ENCODE measurements at places on chromosomes 6 and 20.
A peak's percentile ranks its signal among the peaks of the same experiment; 100 is the strongest.

DNA sequence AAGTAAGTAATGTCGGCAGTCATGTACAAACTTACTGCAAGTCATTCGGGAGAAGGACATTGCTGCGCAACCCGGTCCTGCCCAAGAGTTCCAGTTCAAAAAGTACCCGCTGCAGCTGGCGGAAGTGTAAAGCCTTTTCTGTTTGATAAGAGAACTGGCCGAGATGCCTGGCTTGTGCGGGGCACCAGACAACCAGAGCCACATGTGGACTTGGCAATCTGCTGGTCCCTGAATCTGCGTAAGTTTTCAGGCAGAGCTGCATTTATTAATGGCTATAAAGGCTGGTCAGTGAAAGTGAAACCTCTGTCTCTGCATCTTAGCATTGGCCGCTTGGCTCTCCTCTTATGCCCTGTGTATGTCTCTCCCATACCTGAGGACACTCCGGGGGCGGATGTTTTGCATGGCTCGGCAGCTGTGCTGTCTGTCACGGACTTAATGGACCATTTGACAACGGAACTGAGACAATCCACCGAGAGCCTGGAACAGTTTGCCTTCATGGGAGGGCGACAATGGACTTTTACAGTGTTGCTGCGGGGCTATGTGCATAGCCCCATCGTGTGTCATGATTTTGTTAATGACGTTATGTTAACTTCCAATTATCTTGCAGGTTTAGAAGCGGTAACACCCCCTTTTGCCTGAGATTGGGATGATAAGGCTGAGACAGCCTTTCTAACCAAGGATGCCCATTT lies 19.8 kb upstream of the RGS17 start:
- DNase-seq = no peak

- no peak for DNase-seq
Observed at GRCh38 chr6:126066053-126067048, 80.0 kb downstream of the TRMT11 start.

GRCh38 chr20:17525650-17526049 lies 5.5 kb downstream of the BFSP1 start:
- no peak for DNase-seq

DNA sequence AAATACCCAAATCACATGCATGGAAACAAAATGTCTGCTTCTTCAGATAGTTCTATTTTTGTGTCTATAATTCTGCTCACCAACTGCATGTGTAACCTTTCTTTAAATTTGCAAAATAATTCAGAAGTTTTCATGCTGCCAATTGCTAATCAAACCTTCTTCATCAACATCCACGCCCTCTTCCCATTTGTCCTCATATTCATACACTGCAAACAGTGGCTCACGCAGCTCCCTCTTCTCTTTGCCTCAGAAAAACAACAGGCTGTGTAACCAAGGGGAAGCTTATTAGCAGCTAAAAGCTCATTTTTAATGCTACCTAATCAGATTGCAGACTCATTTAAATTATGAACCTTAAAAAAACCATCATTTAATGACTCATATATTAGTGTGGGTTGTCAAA lies 555.0 kb upstream of the EPHA7 start:
- no peak for DNase-seq

- DNase-seq = no peak
Observed at GRCh38 chr6:152775428-152775827, 24.8 kb downstream of the VIP start.

DNA sequence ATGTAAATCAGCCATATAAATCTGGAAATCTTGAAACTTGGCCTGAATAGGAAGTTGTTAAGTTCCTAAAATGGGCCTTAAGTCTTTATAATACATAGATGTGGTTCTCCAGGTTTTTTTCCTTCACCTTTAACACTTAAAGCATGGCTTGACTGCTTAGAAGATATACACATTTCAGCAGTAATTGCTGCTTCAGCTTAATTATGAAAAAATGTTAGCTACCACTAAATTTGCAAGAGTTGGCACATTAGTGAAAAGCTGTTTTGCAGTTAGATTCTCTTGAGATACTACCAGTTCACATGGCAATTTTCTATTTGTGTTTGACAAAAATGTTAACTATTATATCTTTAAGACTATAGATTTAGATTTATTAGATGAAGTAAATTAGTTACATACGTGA lies 72.7 kb upstream of the MYO6 start:
- no peak for DNase-seq

DNA sequence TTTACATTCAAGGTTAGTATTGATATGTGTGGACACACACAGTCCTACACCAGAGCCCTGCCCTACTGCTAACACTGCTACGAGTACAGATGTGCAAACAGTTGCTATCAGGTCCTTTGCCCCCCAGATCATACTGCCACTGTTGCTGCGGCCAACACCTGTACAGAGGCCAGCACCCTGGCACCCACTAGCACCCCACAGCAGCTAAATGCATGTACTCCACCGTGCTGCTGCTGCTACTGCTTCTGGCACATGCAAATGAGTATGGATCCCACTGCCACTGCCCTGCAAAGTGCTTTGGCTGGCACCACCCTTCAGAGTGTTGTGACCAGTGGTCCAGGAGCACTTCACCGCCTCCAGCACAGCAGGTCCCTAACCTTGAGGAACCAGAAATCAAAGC lies 621.9 kb downstream of the GRIK2 start:
- peak; percentile 45 for DNase-seq

DNA sequence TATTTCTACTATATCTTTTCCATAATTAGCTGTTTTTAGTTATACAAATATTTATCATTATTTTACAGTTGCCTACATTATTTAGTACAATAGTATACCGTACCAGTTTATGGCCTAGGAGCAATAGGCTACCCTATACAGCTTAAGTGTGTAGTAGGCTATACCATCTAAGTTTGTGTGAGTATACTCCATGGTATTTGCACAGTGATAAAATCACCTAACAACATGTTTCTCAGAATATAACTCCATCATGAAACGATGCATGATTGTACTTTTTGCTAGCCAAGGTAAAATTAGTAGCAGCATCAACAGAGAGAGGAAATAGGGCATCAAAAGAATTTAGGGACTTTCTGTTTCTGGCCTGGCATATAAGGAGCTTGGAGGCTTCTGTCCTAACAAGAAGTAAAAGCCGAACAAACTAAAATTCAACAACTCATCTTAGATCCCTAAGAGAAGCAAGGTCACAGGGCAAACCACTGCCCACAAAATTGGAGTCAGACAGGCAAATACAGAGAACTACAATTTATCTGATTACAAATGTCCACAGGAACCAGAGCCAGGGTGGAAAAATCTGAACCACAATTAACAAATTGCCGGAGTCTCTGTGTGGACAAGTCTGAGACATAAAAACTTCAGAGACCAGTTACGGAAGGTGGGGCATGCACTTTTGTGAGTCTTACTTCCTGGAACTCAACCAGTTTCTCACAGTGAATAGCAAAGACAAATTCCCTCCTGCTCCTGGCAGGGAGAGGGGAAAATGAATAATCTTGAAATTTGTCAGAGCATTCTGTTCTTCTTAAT lies 671.4 kb downstream of the RFPL4B start:
- DNase-seq = no peak

DNA sequence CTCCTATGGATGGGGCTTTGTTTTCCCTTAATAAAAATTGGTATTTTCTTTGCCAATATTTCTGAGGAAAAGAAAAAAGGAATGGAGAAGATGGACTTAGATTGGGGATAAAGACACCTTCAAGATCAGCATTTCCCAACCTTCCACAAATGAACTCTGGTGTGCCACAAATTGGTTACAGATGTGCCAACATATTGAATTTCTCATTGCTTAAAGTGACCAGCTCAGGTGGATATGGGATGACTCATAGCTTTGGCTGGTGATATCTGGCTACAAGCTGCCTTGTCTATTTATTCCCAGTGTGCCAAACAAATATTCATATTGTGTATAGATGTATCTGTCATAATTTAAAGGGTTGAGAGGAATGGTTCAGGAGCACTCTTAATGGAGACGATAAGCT lies 32.5 kb downstream of the THEMIS start:
- no peak for DNase-seq

GRCh38 chr6:4545893-4546292 lies 230.3 kb upstream of the CDYL start:
- DNase-seq = no peak

GRCh38 chr6:79686707-79687309 lies 55.7 kb downstream of the SH3BGRL2 start:
- DNase-seq = no peak

DNA sequence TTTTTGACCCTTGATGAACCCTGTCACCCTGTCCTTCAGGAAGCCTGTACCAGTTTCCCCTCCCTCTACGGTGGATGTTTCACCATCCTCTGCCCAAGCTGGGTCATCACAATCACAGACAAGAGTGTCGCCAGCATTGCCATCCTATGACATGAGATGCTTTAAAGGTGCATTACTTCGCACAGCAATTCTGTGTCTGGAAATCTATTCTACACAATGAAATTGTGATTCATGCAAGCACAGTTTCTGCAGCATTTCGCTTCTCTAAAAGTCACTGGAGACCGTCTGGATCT lies 2.5 kb upstream of the ULBP2 start:
- DNase-seq = no peak

DNA sequence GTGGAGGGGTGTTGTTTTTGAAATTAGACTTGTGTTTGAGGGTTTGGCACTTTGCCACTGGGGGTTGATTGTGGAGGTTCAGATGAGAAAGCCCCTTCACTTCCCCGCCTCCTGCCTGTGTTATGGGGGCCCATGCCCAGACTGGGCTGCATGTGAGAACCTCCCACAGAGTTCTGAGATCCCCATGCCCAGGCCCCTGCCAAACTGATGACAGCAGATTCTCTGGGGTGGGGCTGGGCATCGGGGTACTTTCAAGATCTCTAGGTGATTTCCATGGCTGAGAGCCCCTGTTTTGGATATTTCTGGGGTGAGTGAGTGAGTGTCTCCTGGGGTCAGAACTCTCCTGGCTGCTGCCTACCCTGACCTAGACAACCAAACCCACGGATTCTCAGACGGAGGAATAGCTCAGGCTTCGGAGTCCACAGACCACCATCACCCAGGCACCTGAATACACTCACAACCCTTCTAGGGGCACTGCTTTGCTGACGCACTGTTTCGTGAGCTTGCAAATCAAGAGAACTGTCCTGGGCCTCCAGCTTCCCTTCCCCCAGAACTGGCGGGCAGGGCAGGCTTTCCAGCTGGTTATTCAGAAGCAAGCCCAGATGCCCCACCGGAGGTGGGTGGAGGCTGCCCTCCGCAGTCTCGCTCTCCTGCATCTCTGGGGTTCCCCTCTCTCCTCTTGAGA lies 6.3 kb downstream of the BCAS1 start:
- peak; percentile 68 for DNase-seq

- no peak for DNase-seq
Observed at GRCh38 chr6:88616380-88616779, 347.0 kb downstream of the RNGTT start.

GRCh38 chr6:24431045-24431451 lies 28.3 kb downstream of the MRS2 start:
- DNase-seq = peak; percentile 51

GRCh38 chr20:20606050-20606449 lies 106.4 kb downstream of the RALGAPA2 start:
- DNase-seq = no peak

DNA sequence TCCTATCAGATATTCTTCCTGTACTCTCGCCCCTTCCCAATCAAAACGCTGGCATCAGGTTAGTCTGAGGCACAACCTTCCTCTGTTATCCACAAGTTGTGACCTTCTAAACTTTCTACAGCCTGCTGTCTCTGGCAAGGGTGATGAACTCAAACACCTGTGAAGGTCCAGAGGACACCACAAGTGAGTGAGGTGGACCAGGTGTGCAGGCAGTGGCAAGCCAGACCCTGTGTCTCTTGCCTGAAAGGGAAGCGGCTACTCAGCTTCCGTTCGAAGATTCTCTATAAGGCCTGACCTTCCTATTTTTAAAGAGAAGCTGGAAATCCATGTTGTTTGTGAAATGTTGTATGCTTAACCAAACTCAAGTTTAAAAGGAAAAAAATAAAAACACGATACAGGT lies 36.8 kb downstream of the GCM1 start:
- no peak for DNase-seq

DNA sequence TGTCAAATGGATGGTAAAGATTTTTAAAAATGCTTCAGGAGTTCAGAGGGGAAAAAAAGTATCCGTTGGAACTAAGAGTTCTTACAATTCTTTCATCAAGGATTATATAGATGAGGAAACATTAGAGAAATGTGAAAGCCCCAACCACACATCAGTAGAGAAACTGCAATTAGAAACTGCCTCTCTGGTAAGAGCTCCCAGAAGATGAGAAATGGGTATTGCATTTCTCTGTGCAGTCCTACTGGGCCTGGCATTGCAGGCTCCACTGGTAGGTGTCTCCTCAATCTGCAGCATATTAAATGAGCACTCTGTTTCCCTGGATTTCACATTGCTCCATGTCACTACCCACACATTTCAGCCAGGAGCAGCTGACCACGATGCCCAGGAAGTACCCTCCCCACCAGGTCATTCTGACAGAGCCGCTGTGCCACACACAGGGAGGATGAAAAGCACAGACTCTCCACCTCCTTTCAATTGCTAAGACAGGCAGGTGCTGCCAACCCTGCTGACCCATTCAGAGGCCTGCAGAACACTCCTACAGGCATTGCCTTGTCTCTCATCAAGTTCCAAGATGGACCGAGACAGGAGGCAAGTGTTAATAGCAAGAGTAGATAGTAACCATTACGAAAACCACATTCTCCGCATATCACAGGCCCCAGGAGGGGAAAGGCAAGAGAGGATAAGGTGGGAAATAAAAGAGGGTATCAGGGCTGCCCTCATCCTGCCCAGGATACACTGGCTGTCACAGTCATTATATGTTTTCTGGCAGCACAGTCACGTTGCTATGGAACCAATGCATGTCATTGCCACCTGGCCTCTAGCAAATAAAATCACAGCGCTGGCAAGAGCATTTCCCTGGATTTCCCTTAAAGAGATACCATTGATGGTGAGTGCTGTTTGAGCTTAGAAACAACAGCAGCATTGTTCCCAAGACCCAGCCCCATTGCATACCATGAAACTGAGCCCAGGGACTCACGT lies 241.7 kb downstream of the ATXN1 start:
- DNase-seq = no peak

- DNase-seq = no peak
Observed at GRCh38 chr20:1462834-1463233, 3.8 kb downstream of the NSFL1C start.
